ENCODE measurements at places on chromosomes 1 and 21. TPM values are rescaled to one million over a fixed set of nuclear protein-coding genes. Genes with fewer than 3 reads are reported as not detected.
A peak's percentile ranks its signal among the peaks of the same experiment; 100 is the strongest.

DNA sequence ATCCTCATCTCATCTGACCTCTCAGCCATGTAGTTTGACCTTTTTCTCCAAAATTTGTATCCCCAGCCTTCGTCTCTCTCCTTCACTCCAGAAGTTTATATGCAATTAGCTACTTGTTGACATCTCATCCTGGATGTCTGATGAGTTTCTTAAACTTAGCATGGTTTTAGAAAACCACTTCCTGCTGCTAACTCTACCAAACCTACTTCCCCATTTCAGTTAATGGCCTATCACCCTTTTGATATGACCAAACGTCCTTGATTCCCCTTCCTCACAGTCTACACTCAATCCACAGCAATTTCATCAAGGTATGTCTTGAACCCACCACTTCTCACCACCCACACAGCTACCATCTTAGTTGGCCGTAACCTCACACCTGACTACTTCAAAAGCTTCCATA lies 121.9 kb downstream of the LRRC40 start:
- no peak for DNase-seq

Gene MROH9
- total RNA-seq = not detected

DNA sequence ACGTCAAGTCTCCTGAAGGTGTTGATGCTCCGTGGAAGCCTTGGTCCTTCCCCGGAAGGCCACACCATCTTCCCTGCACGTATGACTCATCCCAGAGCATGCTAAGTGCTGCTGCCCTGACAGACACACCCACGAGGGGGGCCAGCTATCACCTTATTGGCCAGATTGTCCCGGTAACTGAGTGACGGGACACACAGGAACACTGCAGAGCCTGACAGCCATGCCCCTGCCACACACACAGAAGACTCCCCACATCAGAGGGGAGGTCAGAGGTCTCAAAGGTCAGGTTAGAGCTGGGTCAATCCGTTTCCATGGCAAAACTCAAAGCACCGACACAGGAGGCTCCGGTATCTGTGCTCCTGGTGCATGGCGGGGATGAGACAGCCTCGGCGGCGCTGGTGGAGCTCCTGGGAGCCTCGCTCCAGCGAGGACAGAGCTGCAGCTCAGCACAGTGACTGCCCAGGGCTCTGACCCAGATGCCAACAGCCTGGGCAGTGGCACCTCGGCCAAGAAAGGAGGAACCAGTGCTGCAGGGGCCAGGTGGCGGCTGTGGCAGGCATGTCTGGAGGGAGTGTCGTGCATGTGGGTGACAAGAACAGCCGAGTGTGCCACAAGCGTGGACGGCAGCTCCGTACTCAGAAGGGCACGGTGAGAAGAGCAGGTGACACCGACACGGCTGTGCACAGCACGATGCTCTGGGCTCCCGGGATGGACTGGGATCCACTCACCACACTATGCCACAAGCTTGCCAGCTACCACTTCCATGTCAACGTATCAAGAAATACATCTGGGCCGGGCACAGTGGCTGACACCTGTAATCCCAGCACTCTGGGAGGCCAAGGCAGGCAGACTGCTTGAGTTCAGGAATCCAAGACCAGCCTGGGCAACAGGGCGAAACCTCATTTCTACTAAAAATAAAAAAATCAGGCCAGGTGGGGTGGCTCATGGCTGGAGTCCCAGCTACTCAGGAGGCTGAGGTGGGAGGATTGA lies 14.8 kb upstream of the TMEM240 start:
- DNase-seq = no peak

- no peak for DNase-seq
Measured at GRCh38 chr1:9711466-9712020, 60.0 kb downstream of the PIK3CD start.

Gene HPCAL4
- total RNA-seq = 0.94 TPM

- peak; percentile 43 for DNase-seq
Measured at GRCh38 chr1:236425031-236425663, 31.1 kb downstream of the EDARADD start.

DNA sequence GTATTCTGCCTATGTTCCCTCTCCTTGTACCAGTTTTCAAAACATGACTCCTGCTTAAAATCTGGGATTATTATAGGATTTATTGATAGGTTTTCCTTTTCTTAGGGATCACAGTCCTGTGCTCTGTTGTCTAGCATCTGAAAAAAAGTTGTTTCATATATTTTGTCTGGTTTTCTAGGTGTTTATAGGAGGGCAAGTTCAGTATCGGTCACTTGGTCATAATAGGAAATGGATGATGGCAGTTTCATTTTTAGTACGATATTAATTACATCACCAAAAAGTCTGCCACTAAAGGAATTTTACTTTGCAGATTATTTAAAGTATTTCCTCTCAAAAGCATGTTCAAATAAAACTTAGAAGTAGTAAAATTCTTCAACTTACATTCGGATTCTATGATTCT lies 94.4 kb downstream of the RASAL2 start:
- no peak for DNase-seq

DNA sequence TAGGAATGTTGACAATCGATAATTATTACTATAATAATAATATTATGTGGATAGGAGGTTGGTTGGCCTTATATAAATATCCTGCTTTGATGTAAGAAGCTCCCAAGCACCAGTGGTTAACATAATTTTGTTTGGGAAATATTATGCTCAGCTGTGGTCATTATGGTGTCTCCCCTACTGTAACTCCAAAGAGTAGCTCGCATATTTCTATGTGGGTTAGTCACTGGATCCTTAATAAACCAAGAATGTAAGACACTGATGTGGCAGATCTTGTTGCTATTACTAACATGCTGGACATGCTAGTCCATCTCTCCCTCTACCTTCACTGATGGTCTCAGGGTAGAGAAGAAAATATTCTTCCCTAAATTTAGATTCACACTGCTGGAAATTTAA lies 79.2 kb upstream of the RALGPS2 start:
- no peak for DNase-seq

GRCh38 chr1:8818325-8818775 lies 910 bp upstream of the RERE start:
- peak; percentile 40 for DNase-seq

Gene AMPD1
- not detected for total RNA-seq

DNA sequence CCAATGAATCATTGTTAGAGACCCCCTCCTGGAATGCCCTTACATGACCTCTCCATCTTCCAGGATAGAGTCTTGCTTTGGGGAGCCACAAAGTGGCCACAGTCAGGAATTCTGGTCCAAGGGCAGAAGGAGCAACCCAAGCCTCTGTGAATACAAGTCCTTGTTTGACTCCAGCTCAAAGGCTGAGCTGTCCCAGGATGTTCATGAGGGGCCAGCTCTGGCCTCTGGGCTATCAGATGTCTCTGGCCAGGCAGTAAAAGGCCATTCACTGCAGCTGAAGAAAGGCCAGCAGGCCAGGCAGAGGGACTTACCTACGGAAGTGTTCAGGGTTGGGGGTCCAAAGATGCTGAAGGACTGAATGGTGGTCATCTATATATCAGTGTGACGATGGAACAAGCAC lies 98.3 kb upstream of the IPO9 start:
- DNase-seq = no peak

- DNase-seq = no peak
Measured at GRCh38 chr21:44778499-44778911, 23.1 kb downstream of the UBE2G2 start.

GRCh38 chr21:16608209-16608830 lies 878.5 kb downstream of the USP25 start:
- DNase-seq = no peak

DNA sequence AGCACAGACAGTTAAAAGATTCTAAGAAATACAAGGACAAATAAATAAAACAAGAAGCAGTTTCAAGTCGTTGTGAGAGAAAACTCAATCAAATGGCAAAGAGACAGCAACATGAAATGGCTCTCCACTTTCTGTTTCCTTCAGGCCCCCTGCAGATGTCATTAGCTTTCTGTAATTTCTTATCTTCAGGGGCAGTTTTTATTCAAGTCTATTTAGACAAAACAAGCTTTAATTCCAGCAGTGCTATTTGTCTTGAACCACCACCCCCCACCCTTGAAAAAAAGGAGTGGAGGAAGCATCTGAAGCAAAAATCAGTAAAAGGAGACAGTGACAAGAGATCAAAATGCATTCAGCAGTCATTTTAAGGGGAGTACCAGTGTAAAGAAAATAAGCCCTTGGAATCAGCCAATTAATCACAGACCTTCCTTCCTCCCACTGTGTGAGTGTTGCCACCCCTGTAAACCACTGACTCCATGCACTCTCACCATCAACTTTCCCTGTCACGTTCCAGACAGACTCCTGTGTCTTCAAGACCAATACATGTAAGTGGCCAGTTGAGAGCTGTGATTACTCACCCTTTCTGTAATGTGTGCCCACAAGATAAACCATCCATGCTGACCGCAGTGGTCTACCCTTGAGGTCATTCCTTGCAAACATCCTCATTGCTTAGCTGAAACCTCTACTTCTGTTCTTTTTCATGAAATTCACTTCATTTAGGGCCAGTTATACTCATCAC lies 136.1 kb upstream of the HOOK1 start:
- DNase-seq = no peak

- no peak for DNase-seq
Measured at GRCh38 chr1:22877112-22877915, 95.4 kb downstream of the LACTBL1 start.

GRCh38 chr1:97050506-97050905 lies 328.9 kb downstream of the PTBP2 start:
- no peak for DNase-seq

GRCh38 chr1:61375082-61375880 lies 292.9 kb downstream of the NFIA start:
- DNase-seq = no peak

- DNase-seq = no peak
Measured at GRCh38 chr1:19957779-19958178, 21.6 kb downstream of the PLA2G2A start.

GRCh38 chr1:234844479-234845031 lies 234.6 kb upstream of the IRF2BP2 start:
- peak; percentile 41 for DNase-seq

DNA sequence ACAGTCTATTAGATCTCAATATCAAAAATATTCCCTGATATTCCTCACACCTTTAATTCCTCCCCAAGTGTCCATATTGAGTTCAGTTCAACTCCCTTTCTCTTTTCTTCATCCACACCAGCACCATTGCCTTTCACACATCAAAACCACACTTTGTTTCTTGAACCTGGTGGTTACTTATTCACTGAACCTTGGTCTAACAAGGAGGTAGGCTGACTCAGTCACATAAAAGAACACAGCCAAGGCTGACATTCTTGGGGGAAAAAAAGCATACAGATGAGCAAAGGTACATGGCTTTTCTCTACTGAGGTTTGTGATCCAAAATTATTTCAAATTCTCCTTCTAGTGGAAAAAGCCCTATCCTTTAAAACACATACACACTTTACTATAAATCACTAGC lies 131.7 kb upstream of the USH2A start:
- DNase-seq = no peak

DNA sequence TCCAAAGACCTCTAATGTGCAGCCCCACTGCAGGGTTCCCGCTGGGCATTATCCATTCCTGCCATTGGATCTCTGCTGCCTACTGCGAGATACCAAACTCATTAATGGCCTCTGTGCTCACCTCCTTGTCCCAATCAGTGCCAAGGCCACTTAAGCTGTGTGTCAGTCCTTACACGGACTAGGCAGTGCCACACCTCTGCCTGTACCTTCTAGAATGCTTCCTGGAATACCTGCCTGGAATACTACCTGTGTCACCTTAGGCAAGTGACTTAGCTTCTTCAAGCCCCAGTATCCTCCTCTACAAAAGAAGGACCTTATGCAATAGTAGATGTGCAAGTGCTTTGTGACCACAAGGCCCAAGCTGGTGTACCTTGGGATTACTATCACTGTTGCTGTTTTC lies 100.1 kb downstream of the FOXD2 start:
- no peak for DNase-seq

DNA sequence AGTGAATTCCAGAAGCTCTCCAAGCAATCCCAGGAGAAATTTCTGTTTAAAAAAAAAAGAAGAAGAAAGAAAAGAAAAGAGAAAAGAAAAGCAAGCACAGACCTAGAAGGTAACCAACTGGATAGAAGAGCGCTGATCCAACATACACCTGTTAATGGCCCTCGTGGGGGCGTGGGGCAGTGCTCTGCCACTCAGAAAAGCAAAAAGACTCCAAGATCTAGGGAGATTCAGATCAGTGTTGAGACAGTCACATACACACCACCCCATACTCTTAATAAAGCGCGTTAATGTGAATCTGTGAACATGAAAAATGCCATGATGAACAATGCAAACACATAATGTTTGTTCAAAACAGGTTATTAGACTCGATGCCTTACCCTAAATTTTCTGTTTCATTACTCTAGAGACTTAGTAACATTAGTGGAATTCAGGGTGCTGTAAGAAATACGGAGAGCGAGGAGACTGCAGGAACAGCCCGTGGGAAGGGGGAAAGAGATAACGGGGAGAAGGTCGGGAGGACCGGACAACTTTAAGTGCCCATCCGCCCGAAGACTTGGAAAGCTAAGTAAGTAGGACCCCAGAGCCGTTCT lies 406 bp downstream of the NME7 start:
- DNase-seq = no peak

Gene MYOC
- total RNA-seq = not detected

Gene OLFM3
- not detected for total RNA-seq

DNA sequence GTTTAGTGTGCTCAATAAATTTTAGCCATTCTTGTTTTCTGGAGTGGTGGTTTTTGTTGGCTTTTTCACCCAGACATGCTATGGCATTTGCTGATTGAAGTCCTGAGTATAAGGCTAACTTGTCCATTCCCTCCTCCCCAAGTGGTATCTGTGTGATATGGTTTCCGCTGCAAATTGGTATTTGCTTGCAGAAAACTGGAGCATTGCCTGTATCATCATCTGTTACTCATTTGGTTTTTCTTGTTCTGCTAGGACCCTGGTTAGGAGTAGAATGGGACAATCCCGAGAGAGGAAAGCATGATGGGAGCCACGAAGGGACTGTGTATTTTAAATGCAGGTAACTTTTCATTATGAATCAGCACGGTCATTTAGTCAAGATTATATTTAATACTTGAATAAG lies 34.0 kb downstream of the TBCE start:
- DNase-seq = no peak

DNA sequence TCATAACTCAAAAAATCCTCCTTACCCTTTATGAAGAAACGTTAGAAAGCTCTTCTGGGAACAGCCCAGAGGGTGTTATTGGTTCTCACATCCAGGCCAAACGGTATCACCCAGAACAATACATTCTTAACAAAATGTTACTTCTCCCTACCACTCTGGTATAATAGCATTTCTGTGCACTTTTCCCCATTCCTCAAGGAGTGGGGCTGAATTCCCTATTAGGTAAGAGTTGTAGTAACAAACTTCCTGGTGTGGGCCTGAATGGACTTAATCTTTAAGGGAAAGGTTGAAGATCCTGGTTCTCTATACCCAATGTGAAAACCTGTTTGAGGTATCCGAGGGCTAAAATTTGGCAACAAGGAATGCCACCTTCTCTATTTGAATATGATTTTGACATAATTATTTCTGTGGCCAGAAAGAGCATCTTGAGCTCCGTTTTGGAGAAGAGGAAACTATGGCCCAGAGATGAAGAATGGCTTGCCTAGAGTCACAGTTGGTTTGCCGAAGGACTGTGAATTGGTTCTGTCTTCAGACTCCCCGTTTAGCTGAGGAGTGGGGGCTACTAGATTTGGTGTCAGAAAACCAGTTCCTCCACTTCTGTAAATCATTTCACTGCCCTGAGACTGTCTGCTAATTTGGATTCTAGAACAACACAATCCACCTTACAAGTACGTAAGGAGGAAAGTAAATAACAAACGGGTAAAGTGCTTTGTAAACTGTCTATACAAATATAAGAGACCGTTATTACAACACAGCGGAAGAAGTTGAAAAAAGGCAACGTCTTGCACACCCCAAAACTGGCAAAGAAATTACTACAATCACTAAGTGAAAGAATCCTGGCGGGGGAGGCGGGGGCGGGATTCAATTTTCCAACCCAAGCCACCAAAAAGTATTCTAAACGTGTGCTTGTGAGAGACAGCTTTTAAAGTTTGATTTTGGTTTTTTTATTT lies 2.3 kb downstream of the ANP32E start:
- DNase-seq = peak; percentile 73

Data from activated CD4-positive, alpha-beta T cell treated with anti-CD3 and anti-CD28 coated beads for 36 hours (primary cell).